Calu3 (cell line): ENCODE measurements at places on chromosomes 11 and 22.

- no peak for DNase-seq
Observed at GRCh38 chr11:68542617-68543016, 82.1 kb downstream of the PPP6R3 start.

GRCh38 chr11:8754241-8754640 is 71.6 kb downstream of the RPL27A start:
- DNase-seq = no peak

DNA sequence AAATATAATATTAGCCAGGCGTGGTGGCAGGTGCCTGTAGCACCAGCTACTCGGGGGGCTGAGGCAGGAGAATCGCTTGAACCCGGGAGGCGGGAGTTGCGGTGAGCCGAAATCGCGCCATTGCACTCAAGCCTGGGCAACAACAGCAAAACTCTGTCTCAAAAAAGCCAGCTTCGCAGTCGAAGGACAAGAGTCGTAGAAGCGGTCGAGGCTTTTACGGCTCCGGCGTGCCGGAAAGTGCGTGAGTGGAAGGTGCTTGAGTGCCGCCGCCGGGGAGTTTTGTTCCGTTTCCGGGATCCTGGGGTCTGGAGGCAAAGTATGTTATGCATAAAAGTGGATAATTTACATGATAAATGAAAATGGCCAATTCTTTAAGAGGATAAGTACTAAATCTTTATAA is 43.6 kb downstream of the SYN3 start:
- DNase-seq = no peak

DNA sequence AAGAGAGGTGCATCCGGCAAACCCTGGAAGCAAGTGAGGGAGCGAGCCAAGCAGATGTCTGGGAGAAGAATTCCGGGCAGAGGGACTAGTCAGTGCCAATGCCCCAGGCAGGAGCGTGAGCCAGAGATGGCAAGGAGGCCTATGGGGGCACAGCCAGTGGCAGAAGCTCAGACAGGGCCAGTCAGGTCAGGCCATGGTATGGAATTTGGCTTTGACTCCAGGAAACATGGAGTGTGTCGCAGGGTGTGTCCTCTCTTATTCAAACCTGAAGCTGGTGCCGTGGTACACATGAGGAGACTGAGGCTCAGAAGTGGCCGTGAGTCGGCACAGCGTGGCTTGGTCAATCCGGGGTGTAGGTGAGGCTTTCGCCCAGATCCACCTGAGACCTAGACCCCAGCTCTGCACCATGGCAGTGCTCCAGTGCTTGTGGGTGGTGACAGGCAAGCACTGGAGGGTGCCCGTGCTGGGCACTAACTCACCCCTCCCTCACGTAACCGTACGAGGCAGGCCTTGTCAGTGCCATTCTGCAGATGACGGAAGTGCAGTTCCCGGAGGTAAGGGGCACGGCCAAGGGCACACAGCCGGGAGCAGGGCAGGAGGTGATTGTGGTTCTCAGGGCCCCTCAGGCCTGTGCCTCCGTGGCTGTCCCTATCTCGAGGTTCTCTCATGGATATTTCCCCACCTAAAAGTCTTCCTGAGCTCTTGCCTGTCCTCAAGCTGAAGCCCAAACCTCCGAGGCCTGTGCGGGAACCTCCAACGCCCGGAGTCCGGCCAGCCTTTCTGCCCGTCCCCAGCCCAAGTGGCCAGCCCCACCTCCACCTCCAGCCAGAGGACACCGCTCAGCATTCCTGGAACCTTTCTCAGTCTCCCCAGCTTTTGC is 10.6 kb upstream of the SPI1 start:
- no peak for DNase-seq

- no peak for DNase-seq
Observed at GRCh38 chr11:114061048-114061680, 1.7 kb downstream of the ZBTB16 start.
